Uterus (tissue), 4 donors: ENCODE measurements at places on chromosomes 1 and 21. TPM values are rescaled to one million over a fixed set of nuclear protein-coding genes. Genes with fewer than 3 reads are reported as not detected.

Gene PRAMEF5
- total RNA-seq, result not detected

Gene MLLT11
- total RNA-seq, result 7.1 TPM

Gene F13B
- not detected for total RNA-seq

Gene CFAP141
- not detected for total RNA-seq
